ENCODE measurements at places on chromosomes 3 and 15. TPM values are rescaled to one million over a fixed set of nuclear protein-coding genes. Genes with fewer than 3 reads are reported as not detected.

Gene KBTBD13
- not detected for total RNA-seq

Gene MUC20
- total RNA-seq: 0.09 TPM

Gene TUBGCP5
- 18.7 TPM for total RNA-seq

Gene C3orf85
- not detected for total RNA-seq

Gene CEP97
- 9.7 TPM for total RNA-seq

Gene CYP1A2
- total RNA-seq: not detected

Gene CNTN4
- total RNA-seq: under 0.01 TPM

Gene GASK1A
- 0.38 TPM for total RNA-seq

Measured in endothelial cell of coronary artery (primary cell).